ENCODE measurements at places on chromosomes 2 and 18.

- DNase-seq: no peak
These were observed 47.1 kb downstream of the SPTBN1 start for GRCh38 chr2:54503192-54503591.

DNA sequence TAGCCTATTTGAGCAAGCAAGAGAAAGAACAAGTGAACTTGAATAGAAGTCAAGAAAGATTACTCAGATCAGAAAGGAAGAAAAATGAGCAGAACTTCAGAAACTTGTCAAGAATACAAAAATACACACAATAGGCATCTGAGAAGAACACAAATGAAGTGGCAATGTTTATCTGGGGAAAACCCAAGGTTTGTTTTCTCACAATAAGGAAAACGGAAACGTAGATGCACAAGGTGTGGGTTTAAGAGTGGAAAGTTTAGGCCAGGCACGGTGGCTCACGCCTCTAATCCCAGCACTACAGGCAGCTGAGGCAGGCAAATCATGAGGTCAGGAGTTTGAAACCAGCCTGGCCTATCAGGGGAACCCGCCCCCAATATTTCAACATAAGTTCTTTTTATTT is 159.5 kb upstream of the GYPC start:
- no peak for DNase-seq

GRCh38 chr2:54254180-54254579 is 1.8 kb downstream of the TSPYL6 start:
- no peak for DNase-seq

GRCh38 chr2:9278439-9278838 is 71.8 kb downstream of the ASAP2 start:
- DNase-seq: no peak

GRCh38 chr2:10981941-10982431 is 70.3 kb downstream of the KCNF1 start:
- no peak for DNase-seq

DNA sequence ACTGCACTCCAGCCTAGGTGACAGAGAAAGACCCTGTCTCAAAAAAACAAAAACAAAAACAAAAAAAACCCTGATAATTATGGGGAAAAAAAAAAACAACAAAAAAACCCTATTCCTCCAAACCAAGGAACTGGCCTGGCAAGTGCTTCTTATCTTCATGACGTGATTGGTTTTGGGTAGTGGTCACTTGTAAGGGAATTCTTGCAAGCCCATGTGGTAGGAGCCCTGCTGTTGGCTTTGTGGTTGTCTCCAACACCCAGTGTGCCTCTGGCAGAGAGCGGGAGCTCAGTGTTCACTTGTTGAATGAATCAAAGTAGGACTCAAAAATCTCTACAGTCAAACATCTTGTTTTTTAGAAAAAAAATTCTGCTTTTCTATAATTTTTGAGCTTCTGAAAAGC is 6.0 kb downstream of the GALM start:
- DNase-seq: no peak

- DNase-seq: no peak
These were observed 135.4 kb downstream of the SETBP1 start for GRCh38 chr18:44816050-44816449.

- no peak for DNase-seq
These were observed 188.1 kb downstream of the ZEB2 start for GRCh38 chr2:144331674-144332355.
